ENCODE measurements at places on chromosomes 1 and 21.

- no peak for DNase-seq
Observed at GRCh38 chr1:117250061-117250606, 39.4 kb upstream of the VTCN1 start.

DNA sequence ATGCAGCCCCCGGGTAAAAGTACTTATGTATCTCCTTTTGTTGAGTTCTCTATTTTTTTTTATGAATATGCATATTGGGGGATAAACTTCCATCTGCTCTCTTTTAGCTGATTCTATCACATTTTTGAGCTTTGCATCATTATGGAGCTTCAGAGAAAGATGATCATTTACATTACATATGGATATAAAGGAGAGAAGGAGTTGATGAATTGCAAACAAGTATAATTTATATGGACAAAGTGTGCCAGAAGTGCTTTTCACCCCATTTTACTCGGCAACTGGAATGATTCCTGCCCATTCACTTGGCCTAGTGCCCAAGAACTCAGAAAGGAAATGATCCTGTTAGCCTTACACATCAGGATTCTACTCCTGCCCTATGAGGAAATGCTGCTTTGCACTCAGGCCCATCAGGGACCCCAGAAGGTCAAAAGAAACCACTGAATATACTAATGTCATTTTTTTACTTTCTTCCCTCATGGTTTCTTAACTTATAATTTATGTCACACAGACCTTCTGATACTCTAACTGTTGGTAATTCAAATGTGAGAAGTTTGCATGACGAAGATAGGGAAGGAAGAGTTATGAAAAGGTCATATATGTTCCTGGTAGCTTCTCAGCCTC lies 65.6 kb downstream of the SAMSN1 start:
- DNase-seq = no peak

DNA sequence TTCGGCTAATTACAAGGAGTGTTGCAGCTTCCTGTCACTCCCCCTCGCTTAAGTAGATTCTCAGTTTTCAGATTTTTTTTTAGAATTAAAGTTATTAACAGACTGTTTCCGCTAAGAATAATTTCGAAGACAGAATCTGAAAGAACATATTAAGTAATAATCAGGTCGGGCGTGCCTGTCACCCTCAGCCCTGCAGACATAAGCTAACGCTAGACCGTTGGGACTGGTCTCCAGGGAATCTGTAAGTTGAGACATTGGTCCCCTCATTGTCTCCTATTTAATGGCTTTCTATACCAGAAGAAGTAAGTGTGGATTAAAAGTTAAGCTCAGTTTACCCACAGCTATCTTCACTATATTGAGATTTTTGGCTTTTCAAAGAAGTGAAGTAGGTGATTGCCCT lies 14.5 kb downstream of the NMNAT1 start:
- DNase-seq = no peak

GRCh38 chr1:207981976-207982375 lies 71.1 kb upstream of the CD34 start:
- DNase-seq = no peak

DNA sequence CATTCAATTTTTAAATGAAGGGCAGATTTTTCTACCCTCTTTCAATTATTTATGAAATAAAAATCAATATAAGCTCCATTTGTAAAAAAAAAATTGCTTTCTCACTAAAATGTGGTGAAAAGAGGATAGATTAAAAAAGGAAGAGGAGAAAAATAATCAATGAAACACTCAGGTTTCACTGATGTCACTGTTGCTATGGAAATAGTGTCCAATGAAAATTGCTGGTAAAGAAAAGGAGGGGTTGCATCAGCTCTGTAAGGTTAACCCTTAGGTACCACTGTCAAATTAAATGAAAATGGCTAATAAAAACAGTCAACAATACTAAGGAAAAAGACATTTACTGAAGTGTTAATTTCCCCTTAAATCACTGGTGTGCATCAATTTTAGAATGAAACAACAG lies 91.6 kb upstream of the TTC39A start:
- DNase-seq = peak; percentile 61

- no peak for DNase-seq
Observed at GRCh38 chr1:197995408-197996258, 78.5 kb downstream of the LHX9 start.

GRCh38 chr1:43438576-43438952 lies 15.2 kb downstream of the HYI start:
- no peak for DNase-seq

DNA sequence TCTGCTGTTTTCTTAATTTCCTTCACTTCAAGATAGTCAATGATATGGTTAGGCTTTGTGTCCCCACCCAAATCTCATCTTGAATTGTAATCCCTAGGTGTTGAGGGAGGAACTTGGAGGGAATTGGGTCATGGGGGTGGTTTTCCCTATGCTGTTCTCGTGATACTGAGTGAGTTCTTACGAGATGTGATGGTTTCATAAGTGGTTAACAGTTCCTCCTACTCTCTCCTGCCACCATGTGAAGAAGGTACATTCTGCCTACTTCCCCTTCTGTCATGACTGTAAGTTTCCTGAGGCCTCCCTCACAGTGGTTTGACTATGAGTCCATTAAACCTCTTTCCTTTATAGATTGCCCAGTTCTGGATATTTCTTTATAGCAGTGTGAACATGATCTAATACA lies 74.0 kb upstream of the SAMSN1 start:
- no peak for DNase-seq

- no peak for DNase-seq
Observed at GRCh38 chr1:74571891-74572290, 59.5 kb upstream of the LRRC53 start.

DNA sequence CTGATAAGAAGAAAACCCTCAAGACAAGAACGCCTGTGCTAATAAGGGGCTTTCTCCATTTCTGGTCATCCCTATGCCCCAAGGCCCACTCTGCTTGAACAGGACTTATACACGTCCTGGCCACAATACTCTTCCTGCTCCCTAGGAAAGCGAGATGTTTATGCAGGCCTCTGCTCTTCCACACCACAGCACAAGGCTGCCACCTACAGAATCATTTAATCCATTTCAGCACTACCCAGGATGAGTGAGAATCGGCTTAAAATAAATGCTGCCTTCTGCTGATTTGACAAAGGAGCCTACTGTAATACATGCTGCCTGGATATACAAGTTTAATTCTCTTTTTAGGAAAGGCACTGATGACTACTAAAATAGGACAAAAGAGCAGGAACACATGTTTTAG lies 29.4 kb downstream of the FRRS1 start:
- peak; percentile 67 for DNase-seq

DNA sequence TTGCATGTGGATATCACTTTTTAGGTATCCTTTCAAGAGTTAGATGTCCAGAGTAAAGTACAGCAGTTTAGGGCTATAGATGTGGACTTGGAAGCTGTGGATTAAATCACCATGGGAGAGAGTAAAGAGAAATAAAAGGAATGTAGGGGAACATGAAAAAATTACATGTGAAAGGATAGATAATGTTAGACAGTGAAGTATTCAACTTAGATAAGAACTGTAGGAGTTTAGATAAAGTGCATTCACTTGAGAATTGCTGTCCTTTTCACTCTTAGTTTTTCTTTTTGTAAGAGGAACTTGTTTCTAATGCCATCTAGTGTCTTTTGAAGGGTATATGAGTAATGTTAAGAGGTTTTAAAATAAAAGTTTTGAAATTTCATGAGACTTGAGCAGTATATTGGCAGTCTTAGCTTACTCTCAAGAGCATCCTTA lies 40.1 kb downstream of the MAST2 start:
- no peak for DNase-seq

DNA sequence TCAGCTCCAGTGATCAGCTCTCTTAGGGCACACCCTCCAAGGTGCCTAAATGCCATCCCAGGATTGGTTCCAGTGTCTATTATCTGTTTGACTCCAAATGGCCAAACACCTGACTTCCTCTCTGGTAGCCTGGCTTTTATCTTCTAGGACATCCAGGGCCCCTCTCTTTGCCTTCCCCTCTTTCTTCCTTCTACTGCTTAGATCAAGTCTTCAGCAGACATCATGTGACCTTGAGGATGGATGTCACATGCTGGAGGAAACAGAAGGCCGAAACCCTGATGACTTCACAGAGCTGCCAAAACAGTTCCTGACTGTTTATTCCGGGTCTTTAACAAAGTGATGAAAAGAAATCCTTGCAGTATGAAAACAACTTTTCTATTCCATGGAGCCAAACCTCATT lies 24.4 kb upstream of the WDR26 start:
- no peak for DNase-seq

DNA sequence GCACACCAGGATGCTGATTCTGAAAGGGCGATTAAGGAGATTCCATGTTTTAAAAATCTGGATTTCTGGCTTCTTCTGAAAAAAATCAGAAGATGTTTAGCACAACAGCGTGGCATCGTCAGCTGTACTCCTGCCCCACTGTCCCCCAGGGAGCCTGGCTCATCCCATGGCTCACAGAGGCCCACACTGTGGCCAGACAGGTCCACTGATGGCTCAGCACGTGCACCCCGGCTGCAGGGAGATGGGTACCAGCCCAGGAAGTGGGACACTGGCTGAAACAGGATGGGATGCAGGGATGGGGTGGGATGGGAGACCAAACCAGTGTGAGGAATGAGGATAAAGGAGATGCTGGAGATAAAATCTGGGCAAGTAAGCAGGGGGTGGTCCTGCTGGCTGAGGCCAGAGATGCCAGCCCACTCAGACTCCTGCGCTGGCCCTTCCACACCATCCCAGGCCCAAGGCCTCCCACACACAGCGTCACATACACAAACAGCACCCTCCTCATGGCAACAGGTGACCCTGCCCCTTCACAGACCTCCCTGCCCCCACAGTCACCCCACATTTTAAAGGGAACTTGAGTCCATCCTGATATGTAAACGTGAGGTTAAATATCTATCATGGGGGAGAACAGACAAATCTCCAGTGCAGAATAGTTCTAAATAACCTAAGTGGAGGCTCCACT lies 23.9 kb upstream of the SAMD11 start:
- no peak for DNase-seq

DNA sequence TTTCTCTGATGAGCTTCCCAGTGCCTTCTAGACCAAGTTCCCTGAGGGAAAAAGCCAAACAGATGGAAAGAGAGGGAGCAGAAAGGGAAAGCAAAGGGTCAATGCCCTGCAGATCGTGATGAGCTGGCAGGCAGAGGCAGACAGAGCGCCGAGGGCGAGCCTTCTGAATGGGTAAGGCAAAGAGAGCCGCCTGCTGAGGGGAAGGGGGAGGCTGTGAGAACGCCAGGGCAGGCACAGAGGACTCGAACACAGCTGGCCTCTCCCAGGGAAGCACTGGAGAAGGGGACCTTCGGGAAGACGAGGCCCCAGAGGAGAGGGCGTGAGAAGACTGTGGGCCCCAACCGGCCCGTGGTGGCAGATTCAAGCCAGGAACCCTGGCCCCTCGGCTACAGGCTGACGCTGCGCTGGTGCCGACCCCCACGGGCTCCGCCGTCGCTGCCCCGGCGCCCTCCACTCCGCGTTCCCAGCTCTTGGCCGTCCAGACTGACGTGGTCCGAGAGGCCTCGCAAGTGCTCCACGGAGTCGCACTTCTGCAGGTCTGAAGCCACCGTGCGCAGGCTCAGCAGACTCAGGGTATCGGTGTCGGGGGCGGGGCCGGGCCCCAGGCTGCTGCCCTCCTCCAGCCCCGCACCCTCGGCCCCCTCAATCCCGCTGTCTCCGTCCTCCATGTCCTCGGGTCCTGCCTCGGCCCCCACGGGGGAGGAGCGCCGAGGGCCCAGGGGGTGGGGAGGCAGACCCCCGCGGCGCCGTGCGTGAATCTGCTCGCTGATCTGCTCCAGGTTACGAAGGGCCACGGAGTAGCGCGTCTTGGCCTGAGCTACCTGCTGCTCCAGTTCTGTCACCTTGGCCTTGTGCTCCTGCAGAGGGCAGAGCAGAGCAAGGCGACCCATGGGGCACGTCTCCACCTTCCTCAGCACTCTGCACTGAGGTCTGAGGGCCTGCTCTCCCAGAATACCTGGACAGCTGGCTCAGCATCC lies 13.9 kb downstream of the SH3BP5L start:
- DNase-seq = no peak

DNA sequence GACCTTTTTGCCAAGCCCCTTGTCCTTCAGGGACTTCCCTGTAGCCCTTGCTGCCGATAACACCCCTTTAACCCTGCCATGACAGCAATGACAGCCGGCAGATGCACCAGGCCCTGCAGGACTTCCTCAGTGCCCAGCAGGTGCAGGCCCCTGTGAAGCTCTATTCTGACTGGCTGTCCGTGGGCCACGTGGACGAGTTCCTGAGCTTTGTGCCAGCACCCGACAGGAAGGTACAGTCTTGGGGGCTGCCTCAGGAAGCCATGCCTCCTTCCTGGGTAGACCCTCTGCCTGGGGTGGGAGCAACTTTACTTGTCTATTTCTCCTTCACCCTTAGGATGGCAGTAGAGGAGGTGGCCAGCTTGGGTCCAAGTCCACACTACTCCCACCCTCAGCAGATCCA lies 16.1 kb upstream of the PADI6 start:
- DNase-seq = no peak

- DNase-seq = no peak
Observed at GRCh38 chr1:7632176-7632575, 138.9 kb upstream of the VAMP3 start.

DNA sequence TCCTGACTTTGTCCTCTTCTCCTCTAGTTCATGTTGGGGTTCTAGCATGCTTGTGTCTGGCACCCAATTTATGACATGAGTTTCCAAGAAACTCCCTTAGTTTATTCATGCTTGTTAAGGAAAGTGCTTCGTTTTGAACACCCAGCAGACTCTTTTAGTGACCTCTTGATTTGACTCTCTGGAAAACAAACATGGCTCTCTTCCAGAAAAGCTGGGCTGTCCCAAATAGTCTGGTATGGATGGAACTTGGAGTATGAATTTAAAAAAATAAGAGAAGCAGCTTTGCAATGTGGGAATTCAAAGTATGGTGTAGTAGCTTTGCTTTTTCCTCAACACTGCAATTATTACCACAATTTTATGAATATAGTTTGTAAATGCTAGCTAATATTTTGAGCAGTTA lies 143.4 kb upstream of the C8B start:
- DNase-seq = no peak

GRCh38 chr1:17569200-17570139 lies 30.0 kb downstream of the ARHGEF10L start:
- DNase-seq = no peak

GRCh38 chr1:107413546-107413945 lies 272.7 kb downstream of the NTNG1 start:
- no peak for DNase-seq

- no peak for DNase-seq
Observed at GRCh38 chr1:155284476-155284875, 7.2 kb downstream of the HCN3 start.

- DNase-seq = no peak
Observed at GRCh38 chr21:20169812-20170576, 828.2 kb upstream of the NCAM2 start.

GRCh38 chr21:35139382-35139715 lies 90.2 kb upstream of the RUNX1 start:
- no peak for DNase-seq

GRCh38 chr1:23838401-23838866 lies 13.2 kb upstream of the HMGCL start:
- DNase-seq = peak; percentile 24

DNA sequence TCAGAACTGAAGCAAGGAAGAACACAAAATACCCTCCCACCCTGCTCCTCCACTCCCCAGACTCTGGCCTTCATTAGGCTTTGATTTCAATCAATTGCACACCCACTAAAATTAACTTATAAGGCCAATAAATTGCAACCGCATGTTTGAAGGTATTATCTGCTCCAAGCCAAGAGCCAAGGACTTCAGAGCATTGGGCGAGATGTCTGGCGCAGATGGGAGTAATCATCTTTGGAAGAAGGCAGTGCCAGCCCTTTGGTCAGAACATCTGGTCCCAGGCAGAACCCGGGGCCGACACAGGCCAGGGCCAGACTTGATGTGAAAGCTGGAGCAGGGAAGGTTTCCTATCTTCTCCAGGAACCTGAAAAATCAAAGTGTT lies 60.0 kb downstream of the SLC66A1 start:
- DNase-seq = no peak

GRCh38 chr1:17118706-17119075 lies 560 bp downstream of the PADI2 start:
- DNase-seq = no peak
